Activated CD8-positive, alpha-beta memory T cell treated with anti-CD3 and anti-CD28 coated beads for 1 hour (primary cell): ENCODE measurements at places on chromosomes 13 and 19.

DNA sequence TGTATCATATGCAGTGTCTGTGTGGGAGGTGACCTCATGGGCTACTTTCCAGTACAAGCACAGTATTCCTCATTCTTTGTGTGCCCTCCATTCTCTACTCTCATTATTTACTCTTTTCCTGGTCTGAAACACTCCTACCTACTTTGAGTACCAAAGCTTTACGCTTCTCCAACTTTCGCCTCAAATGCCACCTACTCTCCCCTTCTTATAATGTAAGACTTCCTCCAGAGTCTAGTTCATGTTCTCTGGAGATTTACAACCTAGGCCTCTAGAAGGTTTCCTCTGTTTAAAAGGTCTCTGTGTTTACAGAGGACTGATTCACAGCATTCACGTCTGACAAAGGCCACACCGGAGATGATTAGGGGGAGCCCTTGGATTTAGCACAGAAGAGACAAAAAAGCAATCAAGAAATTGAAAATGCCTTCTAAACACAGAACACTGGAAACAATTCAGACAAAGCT, 302.0 kb downstream of the KLF12 start:
- DNase-seq = no peak

DNA sequence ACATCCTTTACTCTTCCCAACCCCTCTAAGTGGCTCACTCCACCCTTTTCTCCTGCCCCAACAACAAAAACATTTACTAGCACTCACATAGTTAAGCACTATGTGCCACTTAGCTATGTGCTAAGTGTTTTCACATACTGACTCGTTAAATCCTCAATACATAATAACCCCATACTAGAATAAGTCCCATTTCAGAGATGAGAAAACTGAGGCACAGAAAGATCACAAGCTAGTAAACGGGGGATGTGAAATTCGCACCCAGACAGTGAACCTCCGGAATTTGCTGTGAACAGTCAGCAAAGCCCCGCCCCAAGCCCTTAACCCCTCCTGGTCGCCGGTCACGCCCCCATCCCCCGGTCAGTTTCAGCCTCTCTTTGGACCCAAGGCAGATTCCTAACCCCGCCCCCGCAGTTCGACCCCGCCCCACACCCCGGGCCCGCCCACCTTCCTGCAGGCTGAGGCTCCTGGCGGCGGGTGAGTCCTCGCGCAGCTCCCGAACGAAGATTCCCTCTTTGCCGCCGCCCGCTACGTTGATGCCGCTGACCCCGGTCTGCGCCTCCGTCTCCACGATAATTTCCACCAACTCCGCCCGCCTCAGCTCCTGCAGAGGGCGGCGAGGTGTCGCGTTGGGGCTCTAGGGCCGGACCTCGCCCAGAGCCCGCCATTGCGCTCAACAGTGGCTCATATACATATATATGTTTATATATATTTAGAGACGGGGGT, 9.8 kb downstream of the PRX start:
- DNase-seq = peak; percentile 69

- no peak for DNase-seq
These were observed 5.7 kb upstream of the GGACT start for GRCh38 chr13:100594255-100594654.

DNA sequence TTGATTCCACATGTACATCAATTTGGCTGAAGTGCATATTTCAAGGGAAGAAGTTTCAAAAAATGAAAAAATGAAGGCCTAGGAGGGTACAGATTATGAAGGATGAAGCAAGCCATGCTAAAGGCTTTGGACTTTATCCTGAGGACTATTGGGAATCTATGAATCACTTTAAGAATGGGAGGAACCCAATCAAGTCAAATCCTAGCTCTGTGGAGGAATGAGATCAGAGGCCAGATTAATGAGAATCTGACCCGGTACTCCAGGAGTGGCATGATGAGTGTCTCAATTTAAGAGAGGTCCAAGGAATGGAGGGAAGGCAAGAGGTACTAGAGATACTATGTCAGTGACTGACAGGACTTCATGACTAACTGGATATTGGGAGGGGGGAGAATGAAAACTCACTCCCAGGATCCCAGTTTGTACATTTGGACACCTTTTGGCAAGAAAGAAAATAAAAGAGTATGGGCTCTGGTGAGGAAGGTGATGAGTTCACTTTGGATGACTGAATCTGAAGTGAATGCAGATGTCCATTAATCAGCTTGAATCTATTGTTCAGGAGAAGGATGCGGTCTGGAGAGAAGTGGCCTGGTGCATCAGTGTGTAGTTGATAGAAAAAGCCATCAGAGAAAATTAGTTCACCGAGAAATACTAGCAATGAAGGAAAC, 349.0 kb downstream of the EFNB2 start:
- no peak for DNase-seq

- DNase-seq = no peak
These were observed 52.2 kb downstream of the WDFY2 start for GRCh38 chr13:51636349-51636890.

GRCh38 chr19:7923295-7924191, 2.4 kb downstream of the CTXN1 start:
- DNase-seq = no peak

DNA sequence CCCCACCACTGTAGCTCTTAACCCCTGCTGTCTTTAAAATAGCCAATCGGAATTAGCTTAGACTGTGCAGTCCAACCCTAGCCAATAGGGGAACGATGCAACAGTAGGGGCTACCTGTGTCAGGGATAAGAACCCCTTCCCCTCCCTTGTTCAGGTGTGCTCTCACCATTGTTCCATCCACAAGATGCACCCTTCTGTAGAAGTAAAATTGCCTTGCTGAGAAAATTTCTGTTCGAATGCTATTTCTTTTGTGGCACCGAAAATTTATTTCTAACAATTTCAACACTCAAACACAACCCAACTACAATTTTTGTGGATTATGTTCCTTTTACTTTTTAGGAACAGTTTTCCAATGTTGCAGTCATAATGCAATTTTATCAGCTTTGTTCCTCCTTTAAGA, 3.6 kb upstream of the ZNF583 start:
- DNase-seq = no peak

DNA sequence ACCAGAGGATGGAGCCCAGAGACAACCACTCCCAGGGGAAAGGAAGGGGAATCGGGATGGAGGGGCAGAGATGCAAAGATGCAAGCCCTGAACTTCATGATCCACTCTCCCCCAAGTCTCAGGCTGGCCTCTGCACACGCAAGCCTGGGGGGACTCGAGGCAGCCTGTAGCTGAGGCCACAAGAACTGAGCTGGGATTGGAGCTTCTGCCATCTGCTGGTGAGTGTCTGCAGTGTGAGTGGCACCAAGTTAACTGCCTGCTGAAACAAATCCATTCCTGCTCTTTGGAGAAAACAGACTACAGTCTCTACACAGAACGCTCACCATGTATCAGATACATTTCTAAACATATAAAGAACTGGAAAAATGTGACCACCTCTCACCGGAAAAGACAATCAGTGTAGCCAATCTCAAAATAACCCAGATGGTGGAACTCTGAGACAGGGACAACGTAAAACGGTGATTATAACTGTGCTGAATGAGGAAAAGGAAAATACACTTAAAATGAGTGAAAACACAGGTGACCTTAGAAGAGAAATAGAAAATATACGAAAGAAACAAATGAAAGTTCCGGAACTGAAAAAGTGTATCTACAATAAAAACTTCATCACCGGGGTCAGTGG, 62.1 kb downstream of the KLF2 start:
- no peak for DNase-seq
